Esophagus mucosa (tissue), 1 donor: ENCODE measurements at places on chromosomes 12 and 14. TPM values are rescaled to one million over a fixed set of nuclear protein-coding genes. Genes with fewer than 3 reads are reported as not detected.

DNA sequence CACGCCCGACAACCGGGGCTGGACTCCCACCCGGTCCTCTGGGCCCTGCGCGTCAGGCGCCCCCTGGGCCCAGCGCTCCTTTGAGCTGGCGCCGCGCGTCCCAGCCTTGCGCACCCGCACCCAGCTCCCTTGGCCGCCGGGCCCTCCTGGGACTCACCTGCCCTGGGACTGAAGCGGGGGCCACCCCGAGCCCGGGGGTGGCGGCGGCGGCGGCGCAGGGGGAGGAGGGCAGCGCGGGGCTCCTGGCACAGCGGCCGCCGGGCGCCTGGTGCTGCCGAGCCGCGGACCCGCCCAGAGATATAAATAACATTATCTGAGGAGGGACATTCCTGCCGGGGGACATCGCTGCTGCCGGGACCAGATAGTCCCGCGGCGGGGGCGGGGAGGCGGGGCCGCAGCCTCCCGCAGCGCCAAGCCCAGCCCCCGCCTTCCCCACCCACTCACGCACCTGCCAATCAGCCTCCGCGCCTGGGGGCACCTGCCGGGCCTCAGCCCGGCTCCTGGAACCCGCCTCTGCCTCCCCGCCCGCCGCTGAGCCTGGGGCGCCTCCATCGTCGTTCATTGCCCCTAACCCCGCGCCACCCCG is at the start of gene SPTB:
SPTB (minus strand) TSS at position 273 of the 586 bp plus-strand sequence. CDS start 56,813 bp downstream, outside the sequence.
- ATAC-seq = peak; percentile 53

DNA sequence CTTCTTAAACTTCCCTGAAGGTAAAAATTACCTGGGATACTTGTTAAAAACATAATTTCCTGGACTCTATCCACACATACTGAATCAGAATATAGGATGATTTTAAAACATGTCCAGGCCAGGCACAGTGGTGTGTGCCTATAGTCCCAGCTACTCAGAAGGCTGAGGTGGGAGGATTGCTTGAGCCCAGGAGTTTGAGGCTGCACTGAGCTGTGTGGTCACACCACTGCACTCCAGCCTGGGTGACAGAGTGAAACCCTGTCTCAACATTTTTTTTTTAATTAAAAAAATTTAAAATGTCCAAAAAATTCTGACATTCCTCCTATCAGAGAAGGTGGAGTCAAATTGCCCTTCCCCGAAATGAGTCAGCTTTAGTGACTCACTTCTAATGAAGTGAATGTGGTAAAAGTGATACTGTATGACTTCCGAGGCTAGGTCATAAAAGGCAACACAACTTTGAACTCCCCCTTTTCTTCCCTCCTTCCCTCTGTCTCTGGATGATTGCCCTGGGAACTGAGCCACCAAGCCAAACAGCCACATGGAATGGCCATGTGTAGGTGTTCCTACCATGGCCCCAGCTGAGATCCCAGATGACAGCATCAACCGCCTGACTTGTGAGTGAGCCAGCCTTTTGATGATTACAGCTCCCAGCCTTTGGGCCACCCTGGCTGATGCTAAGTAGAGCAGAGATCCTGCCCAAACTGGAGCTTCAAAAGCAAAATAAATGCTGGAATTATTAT is 36.3 kb downstream of the LIMA1 start:
- ATAC-seq = peak; percentile 88

DNA sequence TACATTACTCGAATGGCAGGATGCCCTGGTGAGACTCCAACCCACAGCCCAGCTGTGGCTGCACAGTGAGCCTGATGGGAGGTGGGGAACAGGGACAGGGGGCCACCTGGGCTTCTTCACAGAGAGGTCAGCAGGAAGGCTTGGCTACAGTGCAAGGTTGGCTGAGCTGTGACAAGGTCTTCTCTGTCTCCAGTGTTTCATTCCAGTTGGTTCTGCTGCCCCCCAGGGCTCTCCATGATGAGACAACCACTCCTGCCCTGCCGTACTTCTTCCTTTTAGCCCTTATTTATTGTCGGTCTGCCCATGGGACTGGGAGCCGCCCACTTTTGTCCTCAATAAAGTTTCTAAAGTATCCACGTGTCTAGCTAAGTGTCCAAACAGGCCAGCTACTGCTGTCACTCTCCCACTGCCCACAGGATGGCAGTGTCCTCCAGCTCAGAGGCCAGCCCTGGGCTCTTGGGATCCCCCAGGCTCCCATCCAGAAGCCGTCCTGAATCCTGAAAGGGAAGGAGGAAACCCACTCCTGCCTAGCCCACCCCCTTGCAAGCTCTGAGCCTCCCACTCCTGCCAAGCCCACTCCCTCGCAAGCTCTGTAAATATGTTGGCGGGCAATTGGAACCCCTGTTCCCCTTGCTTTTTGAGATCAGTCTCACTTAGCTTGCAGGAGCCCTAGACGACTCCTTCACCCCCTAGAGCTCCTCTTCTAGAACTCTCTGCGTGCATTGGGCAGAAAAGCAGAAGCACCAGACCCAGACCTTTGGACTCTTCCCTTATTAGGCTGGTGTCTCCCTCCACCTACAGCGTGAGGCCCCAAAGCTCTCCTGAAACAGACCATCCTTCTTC is 5.4 kb downstream of the C1QL4 start:
- peak; percentile 54 for ATAC-seq

FAIM2 gene
- total RNA-seq = 0.04 TPM

DNA sequence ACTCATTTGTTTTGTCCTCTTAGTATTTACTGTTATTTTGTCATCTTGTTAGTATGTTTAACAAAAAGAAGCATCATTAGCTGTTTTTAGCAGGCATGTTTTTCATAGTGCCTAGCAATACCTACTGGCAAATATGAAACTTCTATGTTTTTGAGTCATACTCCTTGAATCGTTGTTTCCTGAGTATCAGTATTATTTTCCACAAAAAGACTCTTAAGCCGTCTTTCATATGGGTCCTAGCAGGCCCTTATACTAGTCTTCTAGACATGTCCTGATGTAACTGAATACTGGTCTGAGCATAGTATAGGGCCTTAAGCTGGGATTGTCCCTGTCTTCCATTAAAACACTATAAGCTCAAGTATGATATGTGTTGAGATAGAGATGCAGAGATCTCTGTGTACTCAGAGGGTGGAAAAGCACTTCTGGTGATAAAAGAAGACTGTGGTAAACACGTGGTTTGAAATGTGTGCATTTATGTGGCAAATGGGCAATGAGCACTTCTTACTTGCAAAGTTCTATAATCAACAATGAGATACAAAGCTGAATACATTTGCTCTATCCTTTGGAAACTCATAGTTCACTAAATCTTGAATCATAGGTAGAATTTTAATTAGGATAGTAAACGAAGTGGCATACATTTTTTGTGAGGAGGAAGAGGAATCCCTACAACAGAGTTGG is 348.8 kb downstream of the PDZRN4 start:
- no peak for ATAC-seq

GRCh38 chr12:14169281-14169680 is 187.9 kb upstream of the GRIN2B start:
- no peak for ATAC-seq

DNA sequence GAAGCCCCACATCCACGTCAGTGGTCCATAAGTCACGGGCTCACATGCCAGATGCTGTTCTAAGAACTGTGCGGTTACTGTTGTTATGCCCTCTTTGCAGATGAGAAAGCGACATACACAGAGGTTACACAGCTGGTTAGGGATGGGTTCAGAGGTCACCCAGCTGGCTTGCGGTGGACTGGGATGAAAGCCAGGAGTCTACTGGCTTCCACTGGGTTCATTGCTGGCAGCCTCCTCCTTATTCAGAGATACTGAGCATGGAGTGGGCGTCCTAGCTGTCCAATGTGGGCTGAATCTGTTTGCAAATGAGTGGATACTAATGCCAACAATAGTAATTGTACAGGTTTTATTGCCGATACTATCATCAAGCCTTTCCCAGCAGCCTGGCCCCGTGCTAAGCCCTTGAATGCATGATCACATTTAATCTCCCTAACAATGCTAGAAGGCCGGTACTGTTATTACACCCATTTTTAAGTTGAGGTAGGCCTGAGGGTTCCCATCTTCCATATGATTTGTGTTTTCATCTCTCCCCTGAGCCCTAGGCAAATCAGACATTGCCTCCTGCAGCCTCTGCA is 129.1 kb downstream of the PLXNC1 start:
- ATAC-seq = no peak

- no peak for ATAC-seq
Observed at GRCh38 chr14:22232933-22233332, 356.1 kb downstream of the DAD1 start.

DNA sequence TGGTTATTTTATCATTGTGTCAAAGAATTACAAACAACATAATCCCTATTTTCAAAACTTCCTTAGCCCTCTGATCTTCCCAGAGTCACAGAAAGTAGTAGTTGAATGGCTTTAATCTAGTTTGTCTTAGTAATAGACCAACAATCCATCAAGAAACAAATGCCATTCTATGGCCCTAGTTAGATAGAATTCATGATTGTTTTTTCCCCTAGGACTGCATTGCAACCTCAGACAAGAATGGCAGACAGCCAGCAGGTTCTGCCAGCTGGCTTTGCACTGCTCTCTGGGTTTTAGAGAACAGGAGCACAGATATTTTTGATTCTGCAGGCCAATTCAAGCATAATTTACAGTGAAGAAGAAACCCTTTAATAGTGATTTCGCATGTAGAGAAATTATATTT is 33.8 kb downstream of the SYT1 start:
- no peak for ATAC-seq

PLEKHG7 gene
- 0.28 TPM for total RNA-seq

GRCh38 chr12:5096241-5096924 is 52.7 kb downstream of the KCNA5 start:
- no peak for ATAC-seq

GRCh38 chr14:86787717-86788116 is 1205.3 kb downstream of the GALC start:
- no peak for ATAC-seq

ANG gene
- 2.3 TPM for total RNA-seq

GRCh38 chr12:58184212-58184611 is 242.8 kb downstream of the ATP23 start:
- no peak for ATAC-seq

HELB gene
- 2.1 TPM for total RNA-seq

CACNA1C gene
- total RNA-seq = 1.1 TPM

DNA sequence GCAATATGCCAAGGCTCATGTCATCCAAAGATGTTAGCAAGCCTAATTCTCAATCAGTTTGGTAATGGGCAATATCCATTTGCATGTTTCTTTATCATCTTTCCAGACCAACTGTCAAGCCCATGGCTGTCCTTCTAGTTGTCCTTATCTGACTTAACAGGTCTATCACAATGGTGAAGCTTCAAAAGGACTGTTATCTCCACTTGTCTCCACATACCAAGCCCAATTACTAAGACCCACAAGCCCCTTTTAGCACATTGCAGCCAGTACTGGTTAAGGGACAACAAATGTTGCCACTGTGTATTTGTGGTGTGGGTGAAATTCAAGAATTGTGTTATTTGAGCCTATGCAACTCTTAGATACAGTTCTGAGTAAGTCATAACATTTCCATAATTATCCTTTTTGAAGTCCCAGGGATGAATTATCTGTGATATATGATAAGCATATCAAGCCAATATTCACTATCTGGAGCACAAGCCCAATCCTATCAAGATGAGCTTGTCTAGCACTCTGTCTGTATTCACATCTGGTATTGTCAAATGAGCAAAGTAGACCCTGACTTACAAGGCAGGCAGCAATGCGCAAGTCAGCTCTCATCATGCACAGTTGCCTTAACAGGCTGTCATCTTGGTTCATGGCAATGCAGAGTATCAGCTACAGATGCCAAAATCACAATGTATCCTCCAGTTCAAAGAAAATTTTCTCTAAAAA is 19.3 kb upstream of the ST8SIA1 start:
- no peak for ATAC-seq

- ATAC-seq = peak; percentile 19
Observed at GRCh38 chr12:12979731-12980259, 20.3 kb downstream of the HEBP1 start.

DNA sequence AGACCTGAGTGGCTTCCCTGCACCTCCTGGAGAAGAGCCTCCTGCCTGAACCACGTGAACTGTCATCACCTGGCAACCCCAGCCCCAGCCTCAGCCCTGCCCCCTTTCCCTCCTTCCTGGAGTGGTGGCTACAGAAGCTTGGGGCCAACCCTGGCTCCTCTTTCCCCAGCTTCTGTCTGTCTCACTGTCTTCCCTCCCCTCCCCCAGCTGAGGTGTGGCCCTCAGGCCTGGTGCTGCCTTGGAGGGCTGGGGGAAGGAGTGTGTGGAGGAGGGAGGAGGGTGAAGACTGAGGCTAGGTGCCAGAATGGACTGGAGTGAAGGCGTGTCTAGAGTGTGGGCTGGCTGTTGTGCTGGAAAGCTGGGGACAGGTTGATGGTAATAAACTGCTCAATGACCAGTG is 9.7 kb downstream of the NFATC4 start:
- ATAC-seq = peak; percentile 42

YBX3 gene
- 394 TPM for total RNA-seq

SOAT2 gene
- not detected for total RNA-seq

DNA sequence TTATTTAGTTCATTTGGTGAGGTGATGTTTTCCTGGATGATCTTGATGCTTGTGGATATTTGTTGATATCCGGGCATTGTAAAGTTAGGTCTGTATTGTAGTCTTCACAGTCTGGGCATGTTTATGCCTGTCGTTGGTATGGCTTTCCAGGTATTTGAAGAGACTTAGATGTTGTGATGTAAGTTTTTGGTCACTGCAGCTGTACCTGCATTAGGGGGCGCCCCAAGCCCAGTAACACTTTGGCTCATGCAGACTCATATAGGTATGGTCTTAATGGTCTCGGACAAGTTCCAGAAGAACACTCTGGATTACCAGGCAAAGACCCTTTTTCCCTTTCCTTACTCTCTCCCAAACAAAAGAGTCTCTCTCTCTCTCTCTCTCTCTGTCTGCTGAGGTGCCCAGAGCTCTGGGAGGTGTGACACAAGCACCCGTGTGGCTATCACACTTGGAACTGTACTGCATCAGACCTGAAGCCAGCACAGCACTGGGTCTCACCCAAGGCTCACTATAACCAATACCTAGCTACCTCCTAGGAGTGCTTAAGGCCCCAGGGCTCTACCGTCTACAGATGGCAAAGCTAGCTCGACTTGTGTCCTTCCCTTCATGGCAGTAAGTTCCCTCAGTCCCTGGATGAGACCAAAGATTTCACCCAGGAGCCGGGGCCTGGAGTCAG is 425.8 kb upstream of the ATXN7L3B start:
- no peak for ATAC-seq

RNASE12 gene
- not detected for total RNA-seq

RFLNA gene
- total RNA-seq = not detected

DNA sequence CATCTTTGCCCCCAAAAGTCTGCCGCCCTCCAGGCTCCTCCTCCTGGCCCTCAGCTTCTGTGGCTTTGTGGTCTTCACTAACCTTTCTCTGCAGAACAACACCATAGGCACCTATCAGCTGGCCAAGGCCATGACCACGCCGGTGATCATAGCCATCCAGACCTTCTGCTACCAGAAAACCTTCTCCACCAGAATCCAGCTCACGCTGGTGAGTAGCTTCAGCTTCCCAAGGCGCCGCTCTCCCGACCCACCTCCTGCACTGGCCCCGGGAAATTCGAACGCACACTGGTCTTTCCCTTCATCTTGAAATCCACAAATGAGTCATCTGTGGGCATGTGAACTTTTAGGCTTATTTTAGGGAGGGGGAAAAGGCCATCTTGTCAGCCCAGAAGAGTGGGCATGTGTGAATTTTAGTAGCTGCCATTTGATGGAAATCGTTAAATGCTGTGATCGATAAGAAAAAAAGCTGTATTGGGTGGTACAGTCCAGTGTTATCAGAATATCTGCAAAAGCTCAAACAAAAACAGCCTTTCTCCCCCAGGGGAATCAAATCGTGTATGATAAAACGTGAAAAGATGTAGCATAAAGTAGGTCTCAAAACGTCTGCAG is 700 bp downstream of the SLC35E3 start:
- peak; percentile 49 for ATAC-seq

KCNA1 gene
- not detected for total RNA-seq
